M059J (cell line): ENCODE measurements at places on chromosomes 13 and 19. TPM values are rescaled to one million over a fixed set of nuclear protein-coding genes. Genes with fewer than 3 reads are reported as not detected.

SPTBN4 gene
- 0.10 and 0.67 TPM in 2 replicates for total RNA-seq

GRCh38 chr19:40686882-40687524 lies 3.4 kb downstream of the NUMBL start:
- no peak for DNase-seq

DNA sequence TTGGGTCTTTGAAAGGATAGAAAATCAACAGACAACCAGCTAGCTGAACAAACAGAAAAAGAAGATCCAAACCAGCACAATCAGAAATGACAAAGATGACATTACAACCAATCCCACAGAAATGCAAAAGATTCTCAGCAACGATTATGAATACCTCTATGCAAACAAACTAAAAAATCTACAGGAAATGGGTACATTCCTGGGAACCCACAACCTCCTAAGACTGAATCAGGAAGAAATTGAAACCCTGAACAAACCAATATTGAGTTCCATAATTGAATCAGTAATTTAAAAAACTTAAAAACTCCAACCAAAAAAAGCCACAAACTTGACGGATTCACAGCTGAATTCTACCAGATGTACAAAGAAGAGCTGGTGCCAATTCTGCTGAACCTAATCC lies 20.9 kb upstream of the C1QTNF9B start:
- no peak for DNase-seq

DNA sequence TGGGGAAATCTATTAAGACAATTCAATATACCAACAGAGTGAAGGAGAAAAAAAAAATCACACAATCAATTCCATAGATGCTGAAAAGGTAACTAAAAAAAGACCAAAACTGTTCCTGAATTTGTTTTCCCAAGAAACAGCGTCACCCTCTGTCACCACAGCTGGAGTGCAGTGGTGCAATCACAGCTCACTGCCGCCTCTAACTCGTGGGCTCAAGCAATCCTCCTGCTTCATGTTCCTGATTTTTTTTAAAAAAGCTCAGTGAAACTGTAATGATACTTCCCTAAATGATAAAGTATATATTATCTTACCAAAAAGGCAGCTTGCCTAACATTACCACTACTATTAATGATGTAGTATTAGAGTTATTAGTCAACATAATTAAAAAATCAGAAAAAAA lies 19.6 kb upstream of the ZFP14 start:
- DNase-seq, result no peak

GRCh38 chr13:110714797-110715394 lies 1.4 kb downstream of the ING1 start:
- DNase-seq, result no peak

DNA sequence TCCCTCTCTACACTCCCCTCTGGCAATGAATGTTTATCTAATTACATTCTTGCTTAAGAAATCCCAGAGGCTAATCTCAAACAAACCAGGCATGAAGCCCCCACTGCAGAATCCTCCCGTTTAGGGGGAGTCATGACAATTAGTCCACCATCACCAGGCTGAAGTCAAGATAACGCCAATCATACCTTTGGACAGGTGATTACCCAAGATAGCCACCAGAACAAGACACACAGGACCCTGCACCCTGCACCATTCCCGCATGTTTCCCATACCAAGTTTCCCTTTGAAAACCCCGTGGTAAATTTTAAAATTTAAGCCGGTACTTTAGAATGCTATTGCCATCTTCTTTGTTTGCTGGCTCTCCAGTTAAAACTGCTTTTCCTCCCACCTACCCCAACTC lies 64.8 kb upstream of the XPO4 start:
- no peak for DNase-seq

NDUFA7 gene
- 51.6 and 63.0 TPM in 2 replicates for total RNA-seq

ZNF540 gene
- total RNA-seq, result 1.8 TPM in 1 of 2 replicates, not detected in the other

PDE4C gene
- total RNA-seq, result 0.07 and 0.15 TPM in 2 replicates

TEAD2 gene
- 17.4 and 20.3 TPM in 2 replicates for total RNA-seq

DNA sequence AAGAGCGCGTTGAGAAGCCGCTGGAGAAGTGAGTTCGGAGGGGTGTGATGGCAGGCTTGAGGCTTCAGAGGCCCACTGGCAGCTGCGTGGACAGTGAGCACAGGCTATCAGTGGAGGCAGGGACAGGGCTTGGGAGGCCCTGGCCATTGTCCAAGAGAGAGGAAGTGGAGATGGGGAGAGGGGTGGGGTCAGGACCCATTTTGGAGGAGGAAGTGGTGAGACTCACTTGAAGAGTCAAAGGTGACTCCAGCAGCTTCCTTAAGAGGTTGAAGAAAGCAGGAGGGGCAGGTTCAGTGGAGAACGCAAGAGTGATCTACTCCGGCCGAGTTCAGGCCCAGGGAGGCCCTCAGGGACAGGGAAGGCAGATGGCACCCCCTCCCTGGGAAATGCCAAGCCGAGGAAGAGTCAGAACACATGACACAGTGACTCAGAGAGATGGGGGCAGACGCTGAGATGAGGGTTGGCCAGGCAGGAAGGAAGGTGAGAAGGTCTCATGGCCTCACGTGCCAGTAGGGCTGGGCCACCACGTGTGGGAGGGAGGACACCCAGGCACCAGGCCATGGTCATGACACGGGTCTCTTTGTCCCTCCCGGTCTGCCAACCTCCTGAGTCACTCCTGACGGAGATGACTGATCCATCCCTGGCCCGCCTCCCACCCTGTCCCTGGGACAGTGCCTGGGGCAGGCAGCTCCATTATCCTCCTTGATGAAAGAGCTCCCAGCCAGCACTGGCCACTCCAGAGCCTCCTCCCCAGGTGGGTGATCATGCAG lies 10.1 kb upstream of the CD22 start:
- peak; percentile 99 for DNase-seq

ZNF844 gene
- total RNA-seq, result 2.5 and 3.9 TPM in 2 replicates

DNA sequence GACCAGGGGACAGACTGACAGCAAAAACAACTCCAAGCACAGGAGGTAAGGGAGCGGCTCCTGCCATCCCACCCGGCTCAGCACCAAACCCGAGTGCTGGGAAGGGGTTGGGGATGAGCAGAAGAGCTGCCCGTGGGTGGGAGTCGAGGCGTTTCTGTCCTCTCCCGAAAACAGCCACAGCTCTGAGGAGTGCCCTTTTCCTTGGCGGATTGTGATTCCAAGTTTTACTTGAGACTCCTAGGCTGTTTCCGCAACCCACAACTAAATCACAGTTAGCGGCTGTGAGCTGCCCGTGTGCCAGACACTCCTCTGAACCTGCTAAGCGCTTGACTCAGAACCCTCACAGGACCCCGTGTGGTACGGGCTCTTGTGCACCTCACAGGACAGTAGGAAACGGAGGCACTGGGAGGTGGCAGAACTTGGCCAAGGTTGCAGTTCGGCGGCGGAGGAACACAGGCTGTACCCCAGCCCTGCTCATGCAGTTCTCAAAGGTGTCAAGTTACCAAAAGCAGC lies 21.4 kb downstream of the CFAP97D2 start:
- DNase-seq, result no peak

- peak; percentile 15 for DNase-seq
These were observed 25.6 kb upstream of the ADGRE1 start for GRCh38 chr19:6861683-6862286.

KLF5 gene
- 4.5 and 6.0 TPM in 2 replicates for total RNA-seq

GRCh38 chr19:28074773-28075172 lies 1138.2 kb downstream of the UQCRFS1 start:
- DNase-seq, result no peak

DNA sequence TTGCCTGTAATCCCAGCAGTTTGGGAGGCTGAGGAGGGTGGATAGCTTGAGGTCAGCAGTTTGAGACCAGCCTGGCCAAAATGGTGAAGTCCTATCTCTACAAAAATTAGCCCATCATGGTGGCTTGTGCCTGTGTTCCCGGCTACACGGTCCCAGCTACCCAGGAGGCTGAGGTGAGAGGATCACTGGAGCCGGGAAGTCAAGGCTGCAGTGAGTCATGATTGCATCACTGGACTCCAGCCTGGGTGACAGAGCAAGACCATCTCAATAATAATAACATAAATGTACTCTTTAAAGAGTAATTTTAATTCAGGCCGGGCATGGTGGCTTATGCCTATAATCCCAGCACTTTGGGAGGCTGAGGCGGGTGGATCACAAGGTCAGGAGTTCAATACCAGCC lies 38.7 kb downstream of the SKA3 start:
- DNase-seq, result peak; percentile 73

GRCh38 chr19:2110822-2111221 lies 14.1 kb downstream of the IZUMO4 start:
- DNase-seq, result no peak

DNA sequence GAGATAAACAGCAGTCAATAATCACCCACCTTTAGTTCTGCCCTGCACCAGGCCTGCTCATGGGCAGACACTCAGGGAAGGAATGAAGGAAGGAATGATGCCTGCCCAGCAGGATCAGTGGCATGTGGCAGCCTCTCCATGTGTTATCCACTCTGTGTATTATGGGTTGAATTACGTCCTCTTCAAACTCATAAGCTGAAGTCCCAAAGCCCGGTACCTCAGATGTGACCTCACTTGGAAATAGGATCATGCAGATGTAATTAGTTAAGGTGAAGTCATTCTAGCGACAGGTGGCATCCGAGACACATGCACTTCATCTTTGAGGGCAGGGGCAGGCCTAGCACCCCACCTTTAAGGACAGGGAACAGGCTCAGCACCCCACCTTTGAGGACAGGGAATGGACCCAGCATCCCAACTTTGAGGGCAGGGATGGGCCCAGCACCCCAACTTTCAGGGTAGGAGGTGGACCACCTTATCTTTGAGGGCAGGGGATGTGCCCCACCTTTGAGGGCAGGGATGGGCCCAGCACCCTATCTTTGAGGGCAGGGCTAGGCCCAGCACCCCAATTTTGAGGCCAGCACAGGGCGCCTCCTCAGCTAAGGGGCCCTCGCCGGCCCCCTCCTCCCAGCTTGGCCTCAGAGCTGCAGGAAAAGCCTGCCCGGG lies 127.6 kb downstream of the URI1 start:
- no peak for DNase-seq

DNA sequence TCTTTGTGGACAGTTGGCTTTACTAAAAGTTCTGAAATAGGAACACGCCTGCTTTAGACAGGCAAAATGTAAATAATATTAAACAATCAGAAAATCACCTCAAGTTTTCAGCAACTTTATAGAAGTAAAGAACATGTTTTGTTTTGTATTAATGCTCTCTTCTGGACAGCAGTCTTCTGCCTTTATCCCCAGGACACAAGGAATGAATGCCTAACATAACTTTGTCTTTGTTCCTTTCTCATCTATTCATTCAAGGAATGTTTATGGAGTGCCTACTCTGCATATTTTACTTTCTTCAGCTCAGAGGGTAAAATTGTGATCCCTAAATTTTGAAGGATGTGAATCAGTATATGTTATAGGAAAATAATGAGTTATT lies 325.4 kb downstream of the FOXO1 start:
- no peak for DNase-seq

ZNF582 gene
- total RNA-seq, result 1.4 and 1.8 TPM in 2 replicates

GRCh38 chr13:78593652-78594455 lies 9.5 kb downstream of the POU4F1 start:
- DNase-seq, result no peak

DNA sequence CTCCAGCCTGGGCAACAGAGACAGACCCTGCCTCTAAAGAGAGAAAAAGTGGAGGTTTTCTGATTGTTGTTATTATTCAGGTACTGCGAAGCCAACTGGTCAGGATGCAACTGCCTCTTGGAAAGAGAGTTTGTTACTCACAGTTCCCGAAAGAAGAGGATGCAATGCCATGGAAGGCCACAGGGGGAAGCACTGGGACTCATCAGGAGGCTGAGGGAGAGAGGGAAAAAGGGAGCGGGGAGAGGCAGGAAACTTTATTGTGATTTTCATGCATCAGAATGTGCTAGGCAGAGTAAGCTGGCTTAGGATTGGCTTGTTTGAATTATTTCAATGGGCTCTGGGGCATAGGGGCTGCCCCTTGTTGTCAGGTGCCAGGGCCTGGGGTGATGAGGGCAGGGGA lies 27.6 kb downstream of the MYO9B start:
- peak; percentile 46 for DNase-seq

LCP1 gene
- 21.3 and 29.6 TPM in 2 replicates for total RNA-seq

DNA sequence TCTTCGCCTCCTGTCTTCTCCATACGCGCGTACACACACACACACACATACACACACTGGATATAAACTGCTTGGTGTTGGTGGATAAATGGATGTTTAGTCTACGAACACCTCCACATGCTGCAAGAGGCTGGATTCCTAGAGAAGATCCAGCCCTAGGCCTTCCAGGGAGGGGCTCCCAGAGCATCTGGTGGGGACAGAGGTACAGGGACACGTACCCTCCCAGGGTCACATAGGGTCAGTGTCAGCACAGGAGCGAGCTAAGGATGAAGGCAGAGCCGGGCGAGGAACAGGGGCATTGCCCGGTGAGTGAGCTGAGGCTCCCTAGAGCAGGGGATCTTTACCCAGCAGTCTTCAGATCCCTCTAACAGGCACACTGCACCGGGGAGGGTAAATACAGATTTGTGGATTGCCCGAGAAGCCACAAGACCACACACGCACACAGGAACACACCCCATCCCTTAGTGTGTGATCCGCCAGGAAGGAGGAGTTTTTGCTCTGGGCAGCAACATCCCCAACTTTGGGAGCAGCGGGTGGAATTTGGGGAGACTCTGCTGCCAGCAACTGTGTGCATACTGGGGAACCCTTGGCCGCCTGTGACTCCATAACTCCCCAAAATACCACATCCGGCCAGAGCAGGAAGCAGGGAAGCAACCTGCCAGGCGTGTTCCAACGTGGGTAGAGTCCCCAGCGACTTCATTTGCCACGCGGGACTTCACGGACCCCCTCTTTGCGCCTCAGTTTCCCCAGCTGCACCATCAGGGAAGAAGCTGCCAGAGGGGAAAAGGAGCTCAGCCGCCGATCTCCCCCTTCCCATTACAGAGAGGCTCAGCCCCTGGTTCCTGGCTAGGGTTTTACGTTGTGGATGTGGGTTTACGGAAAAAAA lies 5.8 kb upstream of the TLE2 start:
- peak; percentile 66 for DNase-seq

- no peak for DNase-seq
These were observed 70.7 kb upstream of the ANKRD10 start for GRCh38 chr13:110985541-110985940.

GRCh38 chr19:51407511-51408131 lies 9.8 kb downstream of the SIGLEC10 start:
- DNase-seq, result peak; percentile 34

DNA sequence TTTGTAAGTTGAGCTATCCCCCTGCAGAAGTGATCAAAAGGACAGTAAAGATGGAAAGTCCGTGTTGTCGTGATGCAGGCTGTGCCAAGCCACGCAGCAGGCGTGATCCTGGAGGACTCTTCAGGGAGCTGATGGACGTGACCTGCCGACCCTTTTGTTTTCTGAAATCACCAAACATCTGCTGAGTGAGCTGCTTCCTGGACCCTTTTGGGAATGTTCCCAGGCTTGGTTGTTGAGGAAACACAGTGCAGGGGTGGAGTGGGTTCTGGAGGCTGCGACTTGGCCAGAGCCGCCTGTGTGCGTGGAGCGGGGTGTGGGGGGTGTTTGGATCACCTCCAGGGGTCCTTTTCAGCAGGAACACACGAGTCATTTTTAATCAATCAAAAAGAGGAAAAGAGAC lies 15.4 kb upstream of the CPAMD8 start:
- no peak for DNase-seq

DNA sequence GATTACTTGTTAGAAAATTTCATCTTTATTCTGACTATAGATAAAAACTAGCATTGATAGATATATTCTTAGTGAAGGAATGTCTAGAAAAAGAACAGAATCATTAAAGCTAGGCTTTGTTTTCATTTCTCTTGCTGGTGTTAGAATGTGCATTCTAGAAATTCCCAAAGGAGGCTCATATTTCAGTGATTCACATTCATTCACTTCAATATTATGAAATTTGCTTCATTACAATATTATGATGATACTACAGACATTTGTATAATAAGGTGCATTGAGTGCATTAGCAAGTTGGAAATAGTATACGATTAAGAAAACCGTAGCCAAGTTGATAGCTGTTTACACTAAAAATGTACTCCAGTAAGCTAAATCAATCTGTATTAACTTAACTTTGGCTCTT lies 70.7 kb upstream of the MYCBP2 start:
- no peak for DNase-seq
